ENCODE measurements at places on chromosomes 12 and 14.

GRCh38 chr12:124679533-124680371, 112.3 kb upstream of the NCOR2 start:
- DNase-seq: no peak

DNA sequence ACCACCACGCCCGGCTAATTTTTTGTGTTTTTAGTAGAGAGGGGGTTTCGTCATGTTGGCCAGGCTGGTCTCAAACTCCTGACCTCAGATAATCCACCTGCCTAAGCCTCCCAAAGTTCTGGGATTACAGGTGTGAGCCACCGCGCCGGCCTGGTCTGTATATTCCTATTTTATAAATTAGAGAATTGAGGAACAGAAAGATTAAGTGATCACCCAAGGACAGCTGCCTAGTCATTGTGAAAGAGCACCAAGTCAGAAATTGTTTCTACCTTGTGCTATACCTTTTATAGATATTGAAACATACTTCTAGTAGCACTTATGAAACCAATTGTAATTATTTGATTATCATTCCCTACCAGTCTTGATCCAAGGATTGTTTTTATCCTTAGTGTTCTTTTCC, 1.9 kb downstream of the KNTC1 start:
- DNase-seq: no peak

GRCh38 chr14:35818346-35819115, 7.6 kb upstream of the BRMS1L start:
- peak; percentile 42 for DNase-seq

GRCh38 chr12:68611094-68611805, 551 bp downstream of the RAP1B start:
- peak; percentile 63 for DNase-seq

DNA sequence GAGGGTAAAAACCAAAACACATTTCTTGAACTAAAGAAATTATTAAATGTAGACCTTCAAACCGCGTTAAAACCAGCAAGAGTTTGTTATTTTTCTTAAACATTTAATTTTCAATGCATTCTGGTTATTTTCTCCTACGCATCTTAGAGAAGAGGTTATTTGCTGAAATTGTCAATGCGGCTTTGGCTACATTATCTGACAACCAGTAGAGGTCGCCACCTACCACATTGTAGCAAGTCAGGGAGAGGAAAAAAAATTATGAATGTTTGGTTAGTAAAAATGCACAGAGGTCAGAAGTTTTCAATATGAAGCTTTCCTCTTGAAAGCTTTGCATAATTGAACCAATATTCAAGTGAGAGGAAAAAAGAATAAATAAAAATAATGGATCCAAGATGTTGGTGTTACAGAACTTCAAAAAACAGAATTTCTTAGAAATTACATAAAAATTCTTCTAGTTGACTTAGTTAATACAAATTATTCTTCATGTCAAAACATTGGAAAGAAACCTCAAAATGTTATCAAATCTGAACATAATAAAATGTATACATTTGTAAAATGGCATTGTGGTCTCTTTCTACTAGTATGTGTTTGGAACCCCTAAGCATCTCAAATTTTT, 159.4 kb upstream of the TMTC2 start:
- DNase-seq: peak; percentile 2

GRCh38 chr12:88993651-88994050, 358.6 kb downstream of the DUSP6 start:
- no peak for DNase-seq

Data from CD4-positive, alpha-beta T cell treated with Interferon alpha-2 for 1 hour (primary cell).